ENCODE measurements at places on chromosomes 12 and 14.
A peak's percentile ranks its signal among the peaks of the same experiment; 100 is the strongest.

DNA sequence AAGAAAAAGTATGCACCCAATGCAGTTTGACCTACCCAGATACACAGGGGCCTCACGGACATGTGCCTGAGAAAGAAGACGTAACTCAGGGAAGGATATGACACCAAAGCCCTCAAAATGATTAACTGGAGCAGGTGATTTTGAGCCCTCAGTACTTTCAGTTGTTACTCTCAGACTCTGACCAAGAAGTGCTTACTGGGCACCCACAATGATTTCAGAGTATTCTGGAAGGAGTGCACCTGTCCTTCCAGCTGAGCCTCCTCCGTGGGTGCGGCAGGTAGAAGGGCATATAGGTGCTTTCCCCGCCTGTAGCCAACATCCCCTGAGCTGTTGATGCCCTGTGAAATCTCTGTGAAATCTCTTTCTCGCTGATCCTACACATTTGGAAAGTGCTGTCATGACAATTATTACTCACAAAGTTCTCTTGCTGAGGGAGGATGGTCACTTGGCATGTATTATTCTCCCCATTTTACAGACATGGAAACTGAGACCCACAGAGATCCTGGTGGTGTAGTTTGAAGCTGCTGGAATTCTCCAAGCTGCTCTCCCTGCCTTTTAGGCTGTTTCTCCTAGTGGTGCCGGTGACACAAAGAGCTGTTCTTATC, 154.3 kb upstream of the CCND2 start:
- no peak for DNase-seq

DNA sequence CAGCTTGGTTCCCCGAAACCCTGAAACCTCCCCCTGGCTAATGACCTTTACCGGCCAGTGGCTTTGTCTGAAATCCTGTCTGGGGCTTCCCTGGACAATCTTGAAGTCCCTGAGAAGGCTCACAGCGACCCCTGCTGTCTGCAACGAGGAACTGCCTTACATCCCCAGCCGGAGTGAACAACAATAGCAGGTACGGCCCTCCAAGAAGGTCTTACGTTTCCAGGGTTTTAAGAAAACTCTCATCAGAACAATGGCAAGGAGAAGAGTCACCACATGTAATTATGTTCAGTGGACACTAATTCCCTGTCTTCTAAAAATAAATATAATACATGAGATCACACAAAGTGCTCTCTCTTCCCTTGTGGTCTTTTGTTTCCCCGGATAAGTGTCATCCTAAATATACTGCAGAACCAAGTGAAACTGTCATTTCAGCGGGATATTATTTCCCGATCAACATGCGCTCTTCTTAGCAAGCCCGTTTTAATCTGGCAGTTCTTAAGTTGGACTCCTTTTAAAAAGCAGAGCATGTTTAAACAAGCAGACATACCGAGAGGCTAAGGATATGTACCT, 53.3 kb downstream of the RBM19 start:
- DNase-seq = no peak

DNA sequence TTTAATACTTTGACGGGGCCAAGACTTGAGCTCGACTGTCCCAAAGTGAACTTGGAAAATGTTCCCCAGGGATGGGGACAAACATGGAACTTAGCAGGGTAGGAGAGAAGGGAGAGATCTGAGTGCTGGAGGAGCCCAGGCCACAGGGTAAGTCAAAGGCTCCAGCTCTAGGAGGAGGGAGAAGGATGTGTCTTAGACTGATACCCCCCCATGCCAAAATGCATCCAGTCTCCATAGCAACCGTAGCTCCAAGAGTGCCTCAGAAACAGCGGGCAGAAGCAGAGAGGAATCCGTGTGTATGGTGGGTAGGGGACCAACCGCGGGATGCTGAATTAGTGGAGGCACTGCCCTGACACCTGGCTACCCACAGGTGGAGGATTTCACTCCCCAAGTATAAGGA, 845 bp upstream of the AGAP2 start:
- no peak for DNase-seq

GRCh38 chr14:103021684-103022001, 35.7 kb downstream of the CDC42BPB start:
- DNase-seq = no peak

DNA sequence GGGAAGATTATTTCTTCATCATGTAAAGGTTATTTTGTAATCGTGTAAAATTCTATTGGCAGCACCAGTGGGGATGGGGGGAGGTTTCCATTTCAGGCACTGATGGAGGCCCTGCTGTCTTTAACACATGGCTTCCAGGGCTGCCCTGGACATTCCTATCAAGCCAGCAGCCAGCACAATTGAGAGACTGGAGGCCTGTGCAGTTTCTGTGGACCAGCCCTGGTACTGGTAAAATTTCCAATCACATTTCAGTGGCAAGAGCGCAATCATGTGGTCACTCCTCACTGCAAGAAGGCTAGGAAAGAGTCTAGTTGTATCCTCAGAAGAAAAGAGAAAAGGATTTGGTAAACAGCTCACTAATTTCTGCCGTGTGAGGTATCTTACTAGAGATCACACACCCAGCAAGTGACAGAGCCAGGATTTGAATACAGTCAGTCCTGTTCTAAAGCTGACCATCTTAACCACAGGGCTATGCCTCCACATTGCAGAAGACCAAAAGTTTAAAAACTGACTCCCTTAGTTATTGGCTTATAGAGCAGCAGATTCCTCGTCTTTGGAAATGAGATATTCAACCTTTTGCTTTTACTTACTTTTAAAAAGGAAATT, 179.4 kb upstream of the ARHGAP5 start:
- no peak for DNase-seq

DNA sequence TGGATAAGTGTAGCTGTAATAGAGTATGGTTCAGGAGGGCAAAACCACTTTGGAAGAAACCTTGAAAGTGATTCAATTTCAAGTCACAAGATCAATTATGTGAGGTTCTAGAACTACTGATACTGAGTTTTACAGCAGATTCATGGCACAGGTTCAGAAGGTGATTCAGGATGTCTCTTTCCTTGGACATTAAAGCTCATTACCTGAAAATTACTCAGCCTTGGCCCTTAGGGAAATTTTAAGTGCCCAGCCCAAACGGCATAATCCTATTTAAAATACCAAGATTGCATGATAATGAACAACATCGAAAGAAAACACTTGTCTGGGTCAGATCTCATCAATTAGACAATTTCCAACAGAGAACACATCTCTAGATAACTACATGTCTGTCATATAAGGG, 70.2 kb upstream of the SLC38A2 start:
- no peak for DNase-seq

DNA sequence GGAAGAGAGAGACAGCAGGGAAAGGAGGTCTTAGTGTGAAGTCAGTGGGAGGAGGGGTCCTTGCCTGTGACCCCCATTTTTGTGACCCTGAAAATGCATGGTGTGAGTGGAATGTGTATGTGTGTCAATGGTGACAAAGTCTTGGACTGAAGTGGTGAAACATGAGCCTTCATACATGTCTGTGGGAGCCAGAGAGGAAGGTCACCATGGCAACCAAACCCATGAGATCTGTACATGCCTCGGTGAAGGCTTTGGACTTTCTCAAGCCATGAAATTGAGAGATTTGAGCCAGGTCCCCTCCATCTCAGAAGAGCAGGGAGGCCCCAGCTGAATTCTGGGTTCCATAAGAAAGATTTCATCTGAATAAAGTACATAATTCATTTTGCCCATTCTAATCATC, 108.7 kb downstream of the TTC8 start:
- DNase-seq = no peak

GRCh38 chr12:2691006-2691344, 103.8 kb upstream of the FKBP4 start:
- no peak for DNase-seq

- no peak for DNase-seq
These were observed 44.7 kb downstream of the CPM start for GRCh38 chr12:68888243-68888642.

- DNase-seq = no peak
These were observed 1140.7 kb upstream of the TMEM132C start for GRCh38 chr12:127126260-127126628.

DNA sequence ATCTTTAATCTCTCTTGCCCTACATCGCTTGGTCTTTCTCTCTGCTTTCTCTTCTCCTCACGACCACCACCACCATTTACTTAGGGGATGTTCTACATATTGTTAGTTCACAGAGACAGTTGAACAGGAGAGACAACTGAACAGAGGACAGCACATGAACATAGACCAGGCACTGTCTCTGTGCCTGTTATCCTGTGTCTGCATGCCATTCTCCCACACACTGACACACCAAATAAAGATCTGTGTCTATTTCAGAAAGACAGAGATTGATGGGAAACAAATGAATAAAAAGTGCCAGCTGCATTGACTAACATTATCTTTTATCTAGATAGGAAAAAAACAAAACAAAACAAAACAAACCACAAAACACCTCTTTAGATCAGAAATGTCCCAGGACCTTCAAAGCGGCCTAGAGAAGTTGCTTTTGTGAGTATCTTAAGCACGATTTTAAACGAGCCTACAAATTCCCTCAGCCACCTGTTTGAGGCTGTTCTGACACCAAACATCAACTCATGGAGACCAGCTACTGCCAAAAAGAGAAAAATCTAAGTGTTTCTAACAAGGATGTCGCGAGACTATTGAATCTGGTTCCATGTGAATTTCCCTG, 77.6 kb upstream of the PARP11 start:
- no peak for DNase-seq

GRCh38 chr12:53498235-53498630, 1.0 kb downstream of the MAP3K12 start:
- DNase-seq = no peak

- DNase-seq = no peak
These were observed 64.2 kb downstream of the ERH start for GRCh38 chr14:69333791-69334337.

DNA sequence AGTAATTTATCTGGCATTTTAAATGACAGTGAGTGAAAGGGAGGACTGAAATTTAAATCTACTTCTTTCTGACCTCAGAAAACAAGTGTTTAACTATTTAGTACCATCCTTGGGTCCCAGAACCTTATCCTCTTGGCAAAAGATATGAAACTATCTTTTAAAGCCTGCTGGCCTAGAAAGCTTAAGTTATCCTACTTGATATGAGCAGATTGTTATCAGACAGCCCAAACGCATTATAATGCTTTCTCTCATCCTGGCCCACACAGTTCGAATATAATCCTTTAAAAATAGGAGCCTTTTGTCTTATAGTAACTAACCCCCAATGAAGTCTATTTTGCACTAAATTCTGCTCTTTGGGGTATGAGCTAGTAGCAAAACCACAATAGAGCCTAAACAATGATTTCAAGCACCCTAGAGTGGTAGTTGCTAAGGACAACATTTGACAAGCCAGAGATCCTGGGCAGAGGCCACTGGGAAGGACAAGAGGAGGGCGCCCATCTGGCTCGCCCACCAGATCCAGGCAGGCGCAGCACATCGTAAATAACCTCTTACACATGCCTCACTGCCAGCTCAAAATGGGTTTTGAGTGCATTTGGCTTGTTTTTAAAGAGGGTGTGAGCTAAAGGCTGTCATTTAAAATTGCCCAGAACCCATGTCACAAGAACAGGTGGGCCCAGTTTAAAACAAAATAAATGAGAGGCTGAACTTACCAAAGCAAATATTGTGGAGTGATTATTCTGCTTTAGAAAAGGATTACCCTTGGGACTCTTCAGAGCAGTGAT, 37.7 kb upstream of the CRY1 start:
- no peak for DNase-seq

DNA sequence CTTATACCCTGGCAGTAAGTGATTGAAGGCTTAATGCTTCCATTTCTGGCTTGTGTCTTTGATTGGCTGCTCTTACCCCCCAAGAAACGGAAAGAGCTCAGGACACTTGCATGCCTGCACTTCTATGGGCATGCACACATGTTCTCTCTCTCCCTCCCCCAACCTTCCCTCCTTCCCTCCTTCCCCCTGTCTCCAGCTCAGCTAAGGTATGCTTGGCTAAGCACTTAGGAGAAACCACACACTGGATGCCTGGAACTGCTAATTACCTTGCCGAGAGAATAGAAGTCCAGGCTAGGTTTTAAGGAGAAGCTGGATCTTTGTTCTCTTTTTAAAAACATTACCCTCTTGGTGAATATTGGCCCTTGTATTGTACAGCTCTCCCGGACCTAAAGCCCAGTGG, 1072.8 kb upstream of the TMEM132C start:
- no peak for DNase-seq

- no peak for DNase-seq
These were observed 26.2 kb downstream of the BCL11B start for GRCh38 chr14:99245564-99246511.

DNA sequence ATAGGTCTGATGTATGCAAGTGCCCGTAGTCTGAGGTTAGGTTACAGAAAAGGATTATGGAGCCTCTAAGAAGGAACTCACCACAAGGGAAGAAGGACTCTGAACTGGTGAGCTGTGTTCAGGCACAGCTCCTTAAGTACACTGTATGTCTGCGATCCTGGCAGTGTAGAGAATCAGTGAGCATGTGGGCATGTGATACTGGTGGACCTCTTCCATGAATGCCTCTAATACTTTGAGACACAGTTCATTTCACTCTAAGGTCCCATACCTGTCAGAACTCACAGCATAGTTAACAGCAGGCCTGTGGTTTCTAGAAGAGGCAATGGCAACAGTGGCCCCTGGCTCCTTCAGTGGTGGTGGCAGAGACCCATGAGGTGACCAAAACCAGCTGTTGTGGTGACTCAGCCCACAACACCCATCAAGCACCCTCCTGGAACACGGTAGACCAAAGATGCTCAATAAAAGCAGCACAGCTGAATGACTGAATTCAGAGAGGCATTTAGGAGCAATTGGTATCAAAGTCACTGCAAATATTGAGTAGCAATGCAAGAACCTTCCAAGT, 6.9 kb upstream of the OR6J1 start:
- peak; percentile 58 for DNase-seq

DNA sequence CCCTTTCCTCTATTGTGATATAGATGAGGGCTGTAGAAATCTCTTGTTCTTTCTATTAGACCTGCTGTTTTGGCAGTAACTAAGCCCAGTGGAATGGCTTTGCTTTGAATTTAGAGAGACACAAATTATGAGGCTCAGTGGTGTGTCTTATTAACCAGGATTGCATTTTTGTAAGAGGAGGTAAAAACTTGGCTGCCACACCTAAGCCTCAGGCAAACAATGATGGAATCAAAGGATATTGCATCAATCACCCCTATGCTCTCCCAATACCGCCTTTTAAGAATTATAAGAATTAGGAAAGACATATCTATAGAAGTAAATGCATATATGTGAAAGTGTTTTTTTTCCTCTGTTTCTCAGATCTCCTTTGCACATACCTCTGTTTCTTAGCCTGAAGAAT, 63.3 kb downstream of the ACSS3 start:
- no peak for DNase-seq

DNA sequence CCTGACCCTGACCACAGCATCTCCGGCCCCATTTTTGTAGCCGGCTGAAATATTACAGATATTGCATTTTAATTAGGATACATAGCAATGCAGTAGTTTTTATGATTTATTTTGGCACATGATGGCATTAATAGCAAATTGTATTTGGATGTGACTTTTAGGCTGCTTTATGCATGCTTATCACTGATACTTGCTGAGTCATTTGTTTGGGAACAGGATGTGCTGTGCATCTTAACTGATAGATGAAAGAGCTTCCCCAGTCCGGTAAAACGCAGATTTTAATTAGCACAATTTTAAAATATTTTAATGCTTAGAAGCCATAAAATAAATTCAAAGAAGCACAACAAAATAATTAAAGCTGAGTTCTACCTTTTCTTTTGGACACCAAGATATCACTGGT, 90.7 kb downstream of the OTOGL start:
- DNase-seq = no peak

GRCh38 chr12:32398816-32399369, 465 bp upstream of the FGD4 start:
- DNase-seq = no peak

GRCh38 chr12:101877806-101878242, 444 bp downstream of the DRAM1 start:
- DNase-seq = no peak
